ENCODE measurements at places on chromosomes 7 and 10.

- DNase-seq: no peak
Observed at GRCh38 chr10:110817614-110818013, 54.1 kb upstream of the PDCD4 start.

- no peak for DNase-seq
Observed at GRCh38 chr7:23710000-23710399, at the start of gene STK31. STK31 (plus strand) TSS chr7:23710219; CDS start chr7:23710286, 67 bp downstream.

- no peak for DNase-seq
Observed at GRCh38 chr7:72176875-72177274, 235.3 kb downstream of the CALN1 start.

GRCh38 chr7:36472141-36472729 is 82.6 kb downstream of the ANLN start:
- DNase-seq: no peak

- DNase-seq: no peak
Observed at GRCh38 chr7:135684136-135684535, 21.8 kb downstream of the STMP1 start.

- DNase-seq: no peak
Observed at GRCh38 chr7:96135241-96135640, 186.7 kb downstream of the SLC25A13 start.

- no peak for DNase-seq
Observed at GRCh38 chr10:29916669-29917068, 142.7 kb downstream of the JCAD start.

DNA sequence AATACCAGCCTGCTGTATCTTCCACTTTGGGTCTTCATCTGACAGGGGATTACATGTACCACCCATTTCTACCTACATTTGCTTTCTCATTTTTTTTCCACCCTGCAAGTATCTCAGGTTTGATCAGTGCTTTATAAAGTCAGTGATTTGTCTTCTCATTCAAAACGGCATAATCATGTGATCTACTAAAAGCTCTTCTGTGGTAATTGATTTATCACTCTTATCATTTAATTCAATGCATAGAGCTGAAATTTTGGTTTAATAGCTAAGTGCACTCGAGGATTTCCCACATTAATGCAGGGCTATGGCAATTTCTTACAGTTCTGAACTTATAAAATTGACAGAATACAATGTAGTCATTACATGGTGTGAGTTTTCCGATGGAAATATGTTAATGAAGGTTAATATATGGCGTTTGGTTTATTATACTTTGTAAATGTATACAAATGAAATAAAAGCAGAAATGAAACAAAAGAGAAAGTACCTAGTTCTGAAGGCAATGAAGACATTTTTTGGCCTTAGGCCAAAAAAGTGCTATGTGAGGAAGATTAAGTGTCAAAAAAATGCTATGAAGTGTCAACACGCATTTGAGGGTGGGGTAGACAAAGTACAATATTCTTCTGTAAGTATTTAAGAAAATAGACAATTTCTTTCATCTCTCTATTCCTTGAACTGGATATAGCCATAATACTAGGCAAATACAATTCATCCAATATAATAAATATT is 457.3 kb downstream of the ETV1 start:
- DNase-seq: no peak

GRCh38 chr7:138295049-138295637 is 164.9 kb upstream of the TRIM24 start:
- no peak for DNase-seq

GRCh38 chr7:128081351-128081750 is 50.1 kb upstream of the LRRC4 start:
- DNase-seq: no peak

DNA sequence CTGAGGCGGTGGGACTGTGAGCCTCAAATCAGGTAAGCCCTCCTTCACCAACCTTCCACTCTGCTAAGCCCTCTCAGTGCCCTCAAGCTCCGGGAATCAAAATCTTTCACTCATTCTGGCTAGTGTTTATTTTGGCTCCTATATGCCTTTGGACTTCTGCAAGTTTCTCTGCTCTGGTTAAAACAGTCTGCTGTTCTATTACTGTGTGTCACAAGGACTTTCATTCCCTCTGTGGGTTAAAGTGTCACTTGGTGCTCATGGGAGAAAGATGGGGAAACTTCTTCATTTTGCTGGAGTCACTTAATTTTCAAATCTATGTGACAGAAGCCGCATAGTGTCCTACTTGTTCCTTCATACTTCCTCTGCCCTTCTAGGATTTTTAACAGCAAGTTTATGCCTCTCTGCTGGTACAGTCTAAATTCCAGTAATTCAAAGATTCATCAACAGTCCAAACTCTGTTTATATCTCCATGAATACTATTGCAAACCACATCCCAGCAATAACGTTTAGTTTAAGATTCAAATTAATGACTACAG is 61.3 kb downstream of the CD36 start:
- DNase-seq: no peak

- DNase-seq: no peak
Observed at GRCh38 chr7:82234457-82235049, 209.0 kb downstream of the CACNA2D1 start.
